ENCODE measurements at places on chromosomes 1 and 21.

DNA sequence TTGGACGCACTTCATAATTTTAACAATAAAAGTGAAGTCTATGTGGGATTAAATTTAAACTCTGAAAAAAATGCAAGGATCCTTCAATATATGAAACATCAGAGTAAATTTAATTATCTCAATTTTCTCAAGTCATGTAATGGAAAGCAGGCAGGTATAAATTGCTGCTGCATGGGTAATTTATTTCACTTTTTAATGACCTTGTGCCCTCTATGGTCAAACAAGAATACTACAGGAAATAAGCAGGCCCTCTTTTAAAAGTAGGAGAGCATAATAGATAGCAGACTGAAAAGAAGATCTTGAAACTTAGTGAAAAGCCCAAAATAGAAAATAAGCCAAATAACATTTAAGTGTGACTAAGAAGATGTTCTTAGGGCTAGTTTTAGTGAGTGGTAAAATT lies 22.9 kb downstream of the BCAS2 start:
- peak; percentile 12 for DNase-seq

- peak; percentile 40 for DNase-seq
These were observed 19.6 kb upstream of the TMEM54 start for GRCh38 chr1:32920833-32921232.

DNA sequence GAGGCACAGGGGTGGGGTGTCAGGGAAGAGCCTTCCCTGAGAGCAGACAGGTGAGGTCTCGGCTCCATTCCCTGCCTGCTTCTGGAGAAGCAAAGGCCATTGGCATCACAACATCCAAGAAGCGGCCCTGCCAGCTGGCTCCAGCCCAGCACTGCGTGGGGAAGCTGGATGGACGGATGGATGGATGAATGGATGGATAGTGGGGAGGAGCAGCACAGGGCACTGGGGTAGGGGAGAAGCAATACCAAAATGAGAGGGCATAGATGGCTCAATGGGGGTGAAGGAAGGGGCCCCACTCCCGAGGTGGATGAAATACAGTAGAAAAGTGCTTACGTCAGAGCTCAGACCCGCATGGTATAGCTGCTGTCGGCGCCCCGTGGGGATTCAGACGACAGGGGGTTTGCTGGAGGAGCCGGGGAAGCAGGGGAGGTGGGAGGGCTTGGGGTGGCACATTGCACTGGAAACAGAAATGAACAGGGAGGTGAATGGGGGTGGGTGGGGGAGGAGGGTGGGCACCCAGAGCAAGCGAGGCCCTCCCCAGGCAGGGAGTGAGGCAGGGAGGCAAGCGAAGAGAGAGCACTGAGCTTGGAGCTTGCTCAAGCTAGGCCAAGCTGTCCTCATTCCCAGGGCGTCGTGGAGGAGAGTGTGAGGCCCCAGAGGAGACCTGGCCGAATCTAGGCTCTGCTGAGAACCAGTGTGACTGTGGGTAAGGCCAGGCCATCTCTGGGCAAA lies 9.5 kb upstream of the GOLT1A start:
- DNase-seq: no peak

GRCh38 chr1:165573787-165574186 lies 30.0 kb downstream of the LRRC52 start:
- DNase-seq: no peak

GRCh38 chr1:40047769-40048168 lies 7.2 kb downstream of the CAP1 start:
- no peak for DNase-seq

- DNase-seq: peak; percentile 99
These were observed 80.6 kb upstream of the SLC44A3 start for GRCh38 chr1:94739521-94740061.
